ENCODE measurements at places on chromosomes 1 and 21. TPM values are rescaled to one million over a fixed set of nuclear protein-coding genes. Genes with fewer than 3 reads are reported as not detected.
A peak's percentile ranks its signal among the peaks of the same experiment; 100 is the strongest.

- no peak for DNase-seq
These were observed 147 bp downstream of the CLSTN1 start for GRCh38 chr1:9823693-9823942.

GRCh38 chr1:83976920-83977319, 22.0 kb downstream of the TTLL7 start:
- no peak for DNase-seq

- no peak for DNase-seq
These were observed 95.2 kb downstream of the ZP4 start for GRCh38 chr1:237795558-237795957.

- DNase-seq, result no peak
These were observed 18.7 kb upstream of the F5 start for GRCh38 chr1:169604781-169605560.

The MAEL gene
- 0.11 TPM for total RNA-seq

GRCh38 chr21:45562402-45562801, 20.2 kb upstream of the SLC19A1 start:
- DNase-seq, result no peak

The AADACL4 gene
- total RNA-seq, result not detected

The TMPRSS15 gene
- total RNA-seq, result not detected

DNA sequence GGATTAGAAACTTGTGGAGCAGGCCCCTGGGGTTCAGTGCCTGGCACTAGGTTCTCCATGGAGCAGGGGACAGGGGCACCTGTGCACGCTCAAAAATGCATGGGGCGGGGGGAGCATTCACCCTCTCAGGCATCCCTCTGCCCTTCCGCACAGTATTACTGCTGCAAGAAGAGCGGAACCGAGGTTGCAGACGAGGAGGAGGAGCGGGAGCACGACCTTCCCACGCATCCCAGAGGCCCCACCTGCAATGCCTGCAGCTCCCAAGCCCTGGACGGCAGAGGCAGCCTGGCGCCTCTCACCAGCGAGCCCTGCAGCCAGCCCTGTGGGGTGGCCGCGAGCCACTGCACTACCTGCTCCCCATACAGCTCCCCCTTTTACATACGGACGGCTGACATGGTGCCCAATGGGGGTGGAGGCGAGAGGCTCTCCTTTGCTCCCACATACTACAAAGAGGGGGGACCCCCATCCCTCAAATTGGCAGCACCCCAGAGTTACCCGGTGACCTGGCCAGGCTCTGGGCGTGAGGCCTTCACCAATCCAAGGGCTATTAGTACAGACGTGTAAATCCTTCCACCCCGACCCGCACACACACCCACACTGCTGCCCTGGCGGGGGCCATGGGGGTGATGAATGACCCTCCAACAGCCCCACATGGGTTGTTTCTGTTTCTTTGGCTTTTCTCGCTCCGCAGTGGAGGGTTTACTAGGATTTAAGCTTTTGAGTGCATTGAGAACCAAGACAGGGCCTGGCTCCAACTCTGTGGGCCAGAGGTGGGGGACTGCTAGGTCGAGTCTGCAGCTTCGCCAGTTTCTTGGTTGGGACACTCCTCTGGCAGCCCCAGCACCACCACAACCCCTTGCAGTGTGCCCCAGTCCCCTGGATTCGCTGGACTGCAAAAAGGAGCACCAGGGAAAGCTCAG, 63.7 kb downstream of the TOR1AIP2 start:
- no peak for DNase-seq

GRCh38 chr21:35016517-35017188, 32.4 kb downstream of the RUNX1 start:
- DNase-seq, result no peak

The TSPAN1 gene
- not detected for total RNA-seq

The EFHD2 gene
- 58.2 TPM for total RNA-seq

DNA sequence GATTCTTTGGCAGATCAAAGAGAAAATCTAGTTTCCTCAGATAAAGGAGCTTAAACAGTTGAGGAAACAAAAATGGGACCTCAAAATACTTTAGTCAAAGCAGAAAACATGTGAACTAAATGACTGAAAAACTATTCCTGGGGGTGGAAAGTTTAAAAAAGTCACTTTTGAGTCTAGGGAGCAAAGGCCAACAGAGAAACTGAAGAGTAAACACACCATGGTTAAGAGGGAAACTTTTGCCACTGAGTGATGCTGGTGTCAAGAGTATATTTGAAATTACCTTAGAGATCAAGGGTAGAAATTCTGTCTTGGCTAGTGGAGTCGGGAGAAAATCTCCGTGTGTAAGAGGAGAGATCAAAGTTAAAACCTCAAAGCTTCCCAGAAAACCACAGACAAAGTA, 501.2 kb upstream of the ADGRL4 start:
- DNase-seq, result no peak

GRCh38 chr1:84497631-84498275, 8.4 kb upstream of the SPATA1 start:
- no peak for DNase-seq

DNA sequence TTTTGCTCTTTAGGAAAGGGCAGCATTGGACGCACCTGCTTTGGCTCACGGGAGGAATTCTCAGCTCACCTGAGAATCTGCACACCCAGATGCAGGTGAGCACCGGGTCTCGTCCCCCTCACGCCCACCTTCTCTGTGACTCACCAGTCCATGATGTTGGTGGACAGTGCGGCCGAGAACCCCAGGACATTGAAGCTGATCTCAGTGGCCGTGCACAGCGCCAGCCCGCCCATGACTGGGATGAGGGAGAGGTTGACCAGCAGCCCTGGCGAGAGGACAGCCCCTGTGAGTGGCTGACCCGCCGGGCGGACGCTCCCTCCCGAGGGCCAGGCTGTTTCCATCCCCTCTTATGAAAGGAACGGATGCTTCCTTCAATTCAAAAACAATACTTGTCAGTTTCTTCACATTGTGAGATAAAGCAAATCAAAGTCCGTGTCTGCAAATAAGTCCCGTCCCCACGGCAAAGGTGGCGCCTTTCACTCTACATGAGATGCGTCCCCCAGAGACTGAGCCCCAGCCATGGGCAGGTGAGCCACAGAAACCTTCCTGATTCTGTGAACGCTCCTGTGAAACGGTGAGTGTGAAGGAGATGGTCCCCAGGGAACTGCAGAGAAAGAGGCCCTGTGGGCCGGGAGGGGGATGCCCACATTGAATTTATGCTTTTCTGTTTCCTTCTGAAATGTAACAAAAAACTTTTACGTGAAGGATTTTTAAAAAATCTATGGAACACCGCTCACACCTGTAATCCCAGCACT, 12.7 kb upstream of the CDK11B start:
- DNase-seq, result no peak

The LAX1 gene
- not detected for total RNA-seq

The DMRTA2 gene
- total RNA-seq, result 0.12 TPM

- no peak for DNase-seq
These were observed 134.4 kb upstream of the PTBP2 start for GRCh38 chr1:96587222-96587621.

GRCh38 chr1:153663211-153663610, 4.7 kb downstream of the SNAPIN start:
- DNase-seq, result peak; percentile 63

The RXFP4 gene
- 0.33 TPM for total RNA-seq

- peak; percentile 44 for DNase-seq
These were observed 63.6 kb downstream of the NGF start for GRCh38 chr1:115274467-115274866.

GRCh38 chr1:225866061-225866837, 15.9 kb downstream of the TMEM63A start:
- DNase-seq, result peak; percentile 85

The SPRR2G gene
- total RNA-seq, result not detected

- DNase-seq, result no peak
These were observed 9.0 kb downstream of the ARHGEF2 start for GRCh38 chr1:155969377-155969791.

- DNase-seq, result peak; percentile 46
These were observed 42.7 kb downstream of the ITSN1 start for GRCh38 chr21:33684923-33685560.

The NCDN gene
- 46.2 TPM for total RNA-seq

DNA sequence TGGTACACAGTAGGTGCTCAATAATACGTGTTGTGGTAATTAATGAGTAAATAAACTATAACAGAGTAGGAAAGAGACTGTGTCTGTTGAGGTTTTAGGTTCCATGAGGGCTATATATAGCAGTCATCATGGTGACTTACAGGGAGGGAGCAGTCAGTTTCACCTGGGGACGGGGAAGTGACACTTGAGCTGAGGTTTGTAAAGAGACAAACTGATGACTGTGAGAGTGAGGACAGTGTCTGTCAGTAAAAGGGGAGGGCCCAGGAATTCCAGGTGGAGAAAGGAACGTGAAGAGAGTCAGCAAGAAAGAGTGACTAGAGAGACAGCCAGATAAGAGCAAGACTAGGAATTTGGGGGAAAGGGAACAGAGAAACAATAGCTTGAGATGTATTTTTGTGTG, 30.2 kb downstream of the ABCA4 start:
- DNase-seq, result no peak

DNA sequence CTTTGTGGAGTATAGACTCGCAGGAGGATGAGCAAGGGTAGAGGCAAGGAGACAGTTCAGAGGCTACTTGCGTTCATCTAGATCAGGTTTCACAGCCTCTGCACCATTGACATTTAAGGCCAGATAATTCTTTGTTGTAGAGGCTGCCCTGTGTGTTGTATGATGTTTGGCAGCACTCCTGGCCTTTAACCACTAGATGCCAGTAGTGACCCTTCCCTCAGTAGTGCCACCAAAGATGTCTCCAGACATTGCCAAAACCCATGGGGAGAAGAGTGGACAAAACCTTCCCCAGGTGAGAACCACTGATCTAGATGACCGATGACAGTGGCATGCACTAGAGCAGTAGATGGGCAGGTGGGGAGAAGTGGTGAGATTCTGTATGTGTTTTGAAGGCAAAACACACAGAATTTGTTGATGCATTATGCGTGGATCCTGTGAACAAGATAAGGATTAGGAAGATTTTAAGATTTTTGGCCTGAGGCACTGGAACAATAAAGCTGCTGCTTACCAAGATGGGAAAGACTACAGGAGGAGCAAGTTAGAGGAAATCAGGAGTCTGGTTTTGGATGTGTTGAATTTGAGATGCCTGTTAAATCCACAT, 9.9 kb upstream of the COG2 start:
- DNase-seq, result peak; percentile 44

DNA sequence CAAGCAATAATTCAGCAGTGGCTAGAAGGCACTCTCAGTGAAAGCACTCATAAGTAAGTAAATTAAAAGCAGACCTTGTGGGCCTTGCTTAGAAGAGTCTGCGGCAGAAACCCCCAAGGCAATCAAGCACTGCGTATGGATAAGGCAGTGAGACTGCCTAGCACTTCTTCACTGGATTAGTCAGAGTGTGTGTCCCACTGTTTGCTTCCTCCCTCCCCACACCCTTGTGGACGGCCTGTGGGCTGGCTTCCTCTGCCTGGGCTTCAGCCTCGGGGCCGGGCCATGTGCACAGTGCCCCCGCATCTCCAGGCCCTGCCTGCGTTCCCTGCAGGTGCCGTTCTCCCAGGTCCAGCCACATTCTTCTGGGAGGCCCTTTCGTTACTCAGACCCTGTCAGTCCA, 23.8 kb downstream of the AGT start:
- no peak for DNase-seq

The CLCNKB gene
- 19.0 TPM for total RNA-seq

DNA sequence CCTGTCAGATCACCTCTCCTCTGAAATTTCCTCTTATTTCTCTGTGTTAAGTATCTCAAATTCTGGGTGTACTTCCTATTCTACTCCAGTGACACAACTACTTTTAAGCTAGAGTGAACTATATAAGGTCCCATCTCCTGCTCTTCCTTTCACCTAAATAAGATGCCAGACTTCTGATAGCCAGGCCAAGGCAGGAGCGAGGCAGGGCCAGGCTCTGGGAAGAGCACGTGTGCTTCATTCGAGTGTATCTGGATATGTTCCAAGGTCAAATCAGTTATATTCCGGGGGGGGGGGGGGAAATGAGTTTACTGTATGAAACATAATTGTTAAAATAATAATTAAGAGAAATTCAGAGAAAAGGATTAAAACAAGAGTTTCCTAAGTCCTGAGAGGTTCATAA, 60.1 kb downstream of the LRRC71 start:
- DNase-seq, result no peak

GRCh38 chr1:153397924-153398651, 7.2 kb upstream of the S100A8 start:
- DNase-seq, result no peak

The PDZK1IP1 gene
- not detected for total RNA-seq

The F13B gene
- not detected for total RNA-seq

- peak; percentile 89 for DNase-seq
These were observed 1.9 kb upstream of the ERRFI1 start for GRCh38 chr1:8027748-8028570.

GRCh38 chr21:43717967-43718871, 710 bp upstream of the PDXK start:
- no peak for DNase-seq

The FMOD gene
- 2.3 TPM for total RNA-seq

The PRAMEF8 gene
- total RNA-seq, result not detected

The TIE1 gene
- total RNA-seq, result 5.0 TPM

The GBP3 gene
- total RNA-seq, result 0.09 TPM

The MASP2 gene
- not detected for total RNA-seq

DNA sequence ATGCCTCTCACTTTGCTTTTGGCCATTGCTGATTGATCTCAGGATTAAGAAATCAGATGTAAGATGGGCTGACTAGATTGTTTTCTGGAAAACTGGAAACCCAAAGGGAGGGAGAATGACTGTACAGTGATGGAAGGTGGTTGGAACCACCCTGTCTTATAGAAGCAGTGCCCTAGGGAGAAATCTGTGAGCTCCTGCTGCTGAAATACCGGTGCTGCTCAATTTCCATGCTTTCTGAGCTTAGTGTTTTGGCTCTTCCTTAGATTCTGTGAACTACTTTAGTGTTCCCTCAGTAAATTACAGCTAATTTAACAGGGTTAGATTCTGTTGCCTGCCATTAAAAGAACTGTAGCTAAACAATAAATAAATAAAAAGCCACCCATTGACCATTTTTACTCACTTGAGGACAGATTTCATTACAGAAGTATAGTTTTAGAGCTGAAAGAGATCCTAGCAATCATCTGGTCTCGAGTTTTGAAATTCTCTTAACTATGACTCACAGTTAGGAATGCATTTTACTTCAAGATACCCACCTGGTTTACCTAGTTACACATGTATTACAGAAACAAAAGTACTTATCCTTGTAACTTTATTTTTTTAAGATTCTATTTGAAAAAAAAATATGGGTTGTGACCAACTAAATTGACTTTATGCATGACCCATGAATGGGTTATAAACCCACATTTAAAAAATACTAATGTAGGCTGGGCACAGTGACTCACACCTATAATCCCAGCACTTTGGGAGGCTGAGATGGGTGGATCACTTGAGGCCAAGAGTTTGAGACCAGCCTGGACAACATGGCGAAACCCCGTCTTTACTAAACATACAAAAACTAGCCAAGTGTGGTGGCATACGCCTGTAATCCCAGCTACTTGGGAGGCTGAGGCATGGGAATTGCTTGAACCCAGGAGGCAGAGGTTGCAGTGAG, 33.2 kb downstream of the CAMSAP2 start:
- DNase-seq, result no peak

Measured in cardiac muscle cell (in vitro differentiated cells and primary cell).